Effector CD4-positive, alpha-beta T cell (primary cell): ENCODE measurements at places on chromosomes 16 and 17.
A peak's percentile ranks its signal among the peaks of the same experiment; 100 is the strongest.

GRCh38 chr16:1154291-1154886 lies 1.5 kb downstream of the CACNA1H start:
- DNase-seq: no peak

DNA sequence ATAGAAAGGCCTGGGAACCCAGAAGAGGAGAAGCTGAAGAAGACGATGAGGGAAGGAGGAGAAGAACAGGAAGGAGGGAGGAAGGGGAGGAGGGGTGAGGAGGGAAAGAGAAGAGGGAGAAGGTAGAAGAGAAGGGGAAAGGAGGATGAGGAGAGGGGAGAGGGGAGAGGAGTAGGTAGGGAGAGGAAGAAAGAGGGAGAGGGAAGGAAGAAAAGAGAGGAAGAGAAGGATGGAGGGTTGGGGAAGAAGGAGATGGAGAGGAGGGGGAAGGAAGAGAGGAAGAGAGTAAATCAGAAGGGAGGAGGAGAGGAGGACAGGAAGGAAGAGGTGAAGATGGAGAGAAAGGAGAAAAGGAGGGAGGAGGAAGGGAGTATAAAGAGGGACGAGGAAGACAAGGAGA lies 109.6 kb upstream of the IRX6 start:
- DNase-seq: no peak

- DNase-seq: no peak
These were observed 41.0 kb downstream of the FZD2 start for GRCh38 chr17:44598329-44598728.

DNA sequence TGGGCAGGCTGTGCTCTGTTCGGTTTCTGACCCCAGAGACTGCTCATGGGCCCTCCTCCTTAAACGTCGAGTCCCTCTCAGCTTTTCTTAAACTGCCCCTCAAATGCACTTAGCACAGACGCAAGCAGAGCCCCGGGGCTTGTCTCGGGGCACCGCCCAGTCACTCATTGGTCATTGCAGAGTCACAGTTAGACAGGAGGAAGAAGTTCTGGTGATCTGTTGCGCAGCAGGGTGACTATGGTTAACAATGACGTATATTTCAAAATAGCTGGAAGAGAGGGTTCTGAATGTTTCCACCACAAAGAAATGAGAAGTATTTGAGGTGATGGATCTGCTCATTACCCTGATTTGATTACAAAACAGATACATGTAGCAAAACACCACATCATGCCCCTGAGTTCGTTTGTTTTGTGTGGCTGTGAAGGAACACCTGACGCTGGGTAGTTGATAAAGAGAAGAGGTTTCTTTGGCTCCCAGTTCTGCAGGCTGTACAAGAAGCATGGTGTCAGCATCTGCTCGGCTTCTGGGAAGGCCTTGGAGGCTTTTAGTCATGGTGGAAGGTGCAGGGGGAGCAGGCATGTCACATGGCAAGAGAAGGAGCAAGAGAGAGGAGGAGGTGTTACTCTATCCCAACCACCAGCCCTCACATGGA lies 387.4 kb downstream of the CPPED1 start:
- no peak for DNase-seq

DNA sequence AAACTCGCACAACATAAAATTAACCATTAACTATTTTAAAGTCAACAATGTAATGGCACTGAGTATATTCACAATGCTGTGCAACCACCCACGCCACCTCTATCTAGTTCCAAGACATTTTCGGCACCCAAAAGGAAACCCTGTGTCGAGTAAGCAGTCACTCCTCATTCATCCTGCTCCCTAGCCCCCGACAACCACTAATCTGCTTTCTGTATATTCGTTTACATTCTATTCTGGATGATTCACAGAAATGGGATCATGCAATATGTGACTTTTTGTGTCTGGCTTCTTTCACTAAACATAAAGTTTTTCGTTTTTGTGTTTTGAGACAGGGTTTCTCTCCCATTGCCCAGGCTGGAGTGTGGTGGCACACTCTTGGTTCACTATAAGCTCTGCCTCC lies 42.2 kb upstream of the HAPSTR1 start:
- no peak for DNase-seq

DNA sequence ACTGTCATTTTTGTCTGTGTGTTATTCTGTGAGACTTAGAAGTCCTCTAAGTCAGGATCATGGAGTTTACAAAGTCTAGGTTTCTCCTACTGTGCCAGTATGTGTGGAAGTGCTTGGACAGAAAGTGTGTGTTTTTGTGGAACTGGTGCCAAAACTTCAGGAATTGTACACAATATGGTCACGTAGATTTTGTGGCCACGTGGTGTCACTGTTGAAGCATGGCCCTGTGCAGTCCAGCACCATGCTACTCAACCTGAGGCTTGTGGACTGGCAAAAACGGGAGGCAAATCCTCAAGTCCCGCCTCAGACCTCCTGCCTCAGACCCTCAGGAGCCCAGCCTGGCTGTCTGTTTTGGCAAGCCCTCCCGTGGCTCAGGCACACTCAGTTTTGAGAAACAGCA lies 16.7 kb upstream of the ALKBH5 start:
- no peak for DNase-seq

DNA sequence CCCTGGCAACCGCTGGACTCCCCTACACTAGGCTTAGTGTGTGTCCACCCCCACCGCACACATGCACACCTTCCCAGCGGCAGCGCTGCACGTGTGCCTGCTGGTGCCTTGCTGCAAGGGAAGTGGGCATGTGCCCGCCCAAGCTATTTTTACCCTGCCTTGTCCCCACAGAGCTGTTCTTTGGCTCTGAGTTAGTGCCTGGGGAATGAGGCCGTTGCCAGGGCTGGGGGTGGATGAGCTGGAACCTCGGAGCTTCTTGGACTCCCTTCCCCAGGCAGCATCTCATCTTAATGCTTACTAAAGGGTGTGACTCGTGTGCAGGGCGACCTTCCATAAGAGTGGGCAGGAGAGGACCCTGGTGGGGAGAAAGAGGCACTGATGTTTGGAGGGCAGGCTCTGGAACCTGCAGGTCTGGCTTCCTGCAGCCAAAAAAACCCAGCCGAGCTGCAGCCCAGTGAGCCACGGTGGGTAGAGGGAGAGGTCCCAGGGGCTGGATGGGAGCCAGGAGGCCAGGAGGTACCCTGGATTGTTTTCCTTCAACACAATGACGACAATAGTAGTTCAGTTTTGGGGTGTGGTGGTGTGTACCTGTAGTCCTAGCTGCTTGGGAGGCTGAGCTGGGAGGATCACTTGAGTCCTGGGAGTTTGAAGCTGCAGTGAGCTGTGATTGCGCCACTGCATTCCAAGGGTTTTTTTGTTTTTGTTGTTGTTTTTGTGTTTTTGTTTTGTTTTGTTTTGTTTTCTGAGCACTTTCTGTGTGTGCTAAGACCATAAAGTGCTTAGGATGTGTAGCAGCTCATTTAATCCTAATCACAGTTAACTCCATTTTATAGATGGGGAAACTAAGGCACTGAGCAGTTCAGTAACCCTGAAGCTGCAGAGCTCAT lies 119.1 kb downstream of the RAB11FIP4 start:
- DNase-seq: no peak

DNA sequence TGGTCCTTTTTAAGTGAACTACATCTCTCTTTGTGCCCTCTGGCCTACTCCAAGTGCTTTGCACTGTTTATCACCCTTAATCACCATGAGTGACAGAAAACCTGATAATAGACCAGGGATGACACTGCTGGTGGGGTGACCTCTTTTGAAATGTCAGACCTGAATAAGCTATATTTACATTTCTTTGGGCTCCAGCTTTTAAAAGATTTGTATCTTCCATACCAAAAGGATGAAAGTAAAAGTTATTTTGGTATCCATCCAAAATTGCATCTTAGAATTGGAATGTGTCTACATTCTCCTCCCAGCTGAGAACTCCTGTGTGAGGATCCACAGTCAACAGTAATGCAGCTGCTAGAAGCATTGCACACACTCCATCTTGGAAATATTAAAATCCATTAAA lies 370.0 kb downstream of the CDH11 start:
- no peak for DNase-seq

GRCh38 chr16:58128181-58128631 lies 975 bp downstream of the CFAP20 start:
- DNase-seq: no peak

GRCh38 chr16:3654249-3654991 lies at the start of gene DNASE1:
TSS of gene DNASE1 (plus strand) at chr16:3654691. CDS start at chr16:3655374, 683 bp downstream.
- peak; percentile 38 for DNase-seq

GRCh38 chr16:67504031-67505021 lies 21.0 kb upstream of the AGRP start:
- no peak for DNase-seq

- peak; percentile 72 for DNase-seq
These were observed 29.1 kb upstream of the ITGA3 start for GRCh38 chr17:50026837-50027171.

- peak; percentile 98 for DNase-seq
These were observed at the start of gene NFE2L1 for GRCh38 chr17:48047741-48048383. TSS of gene NFE2L1 (plus strand) at chr17:48048359. CDS start at chr17:48051119, 2,760 bp downstream.

GRCh38 chr17:76704805-76705204 lies 6.0 kb downstream of the MXRA7 start:
- DNase-seq: no peak

GRCh38 chr17:65609749-65610148 lies 48.3 kb upstream of the AXIN2 start:
- DNase-seq: no peak

- no peak for DNase-seq
These were observed 13.8 kb downstream of the ENDOV start for GRCh38 chr17:80428796-80429195.

GRCh38 chr16:78906135-78906534 lies 694.4 kb downstream of the MAF start:
- no peak for DNase-seq

GRCh38 chr17:57518587-57519581 lies 226.2 kb downstream of the CCDC182 start:
- DNase-seq: no peak

GRCh38 chr17:71878998-71879397 lies 241.8 kb upstream of the SOX9 start:
- DNase-seq: no peak

GRCh38 chr16:66862023-66862520 lies 17.9 kb downstream of the CA7 start:
- no peak for DNase-seq

GRCh38 chr16:49283376-49284049 lies 1.9 kb upstream of the CBLN1 start:
- DNase-seq: no peak

DNA sequence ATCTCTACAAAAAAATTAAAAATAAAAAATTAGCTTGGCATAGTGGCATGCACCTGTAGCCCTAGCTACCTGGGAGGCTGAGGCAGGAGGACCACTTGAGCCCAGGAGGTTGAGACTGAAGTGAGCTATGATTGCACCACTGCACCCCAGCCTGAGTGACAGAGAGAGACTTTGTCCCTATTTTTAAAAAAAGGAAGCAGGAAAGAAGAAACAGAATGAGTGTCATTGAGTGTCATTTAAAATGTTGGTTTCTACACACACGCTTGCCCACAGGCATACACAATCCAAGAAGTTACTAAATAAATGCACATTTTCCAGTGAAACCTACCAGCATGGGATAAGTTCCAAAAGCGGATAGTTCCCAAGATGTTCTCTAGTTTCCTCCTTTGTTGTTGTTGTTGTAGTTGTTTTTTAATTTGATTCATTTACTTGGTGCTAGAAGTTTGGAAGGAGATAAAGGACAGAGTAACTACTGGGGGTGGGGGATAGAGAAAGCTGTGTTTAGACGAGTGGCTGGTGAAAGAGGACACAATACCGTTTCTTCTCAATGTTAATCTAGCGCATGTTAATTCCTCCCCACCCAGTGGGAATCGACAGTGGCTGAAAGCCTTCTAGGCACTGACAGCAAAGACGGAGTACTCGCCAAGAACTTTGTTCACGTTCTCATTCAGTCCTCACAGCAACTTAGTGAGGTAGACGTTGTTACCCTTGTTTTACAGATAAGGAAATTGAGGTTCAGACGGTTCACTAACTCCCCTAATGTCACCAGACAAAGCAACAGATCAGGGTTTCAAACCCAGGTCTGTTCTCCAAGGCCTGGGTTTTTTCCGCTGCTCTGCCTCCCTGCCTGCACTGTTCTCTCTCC lies 17.3 kb downstream of the MRPS23 start:
- no peak for DNase-seq

- peak; percentile 26 for DNase-seq
These were observed 5.5 kb downstream of the CYLD start for GRCh38 chr16:50747207-50747956.

DNA sequence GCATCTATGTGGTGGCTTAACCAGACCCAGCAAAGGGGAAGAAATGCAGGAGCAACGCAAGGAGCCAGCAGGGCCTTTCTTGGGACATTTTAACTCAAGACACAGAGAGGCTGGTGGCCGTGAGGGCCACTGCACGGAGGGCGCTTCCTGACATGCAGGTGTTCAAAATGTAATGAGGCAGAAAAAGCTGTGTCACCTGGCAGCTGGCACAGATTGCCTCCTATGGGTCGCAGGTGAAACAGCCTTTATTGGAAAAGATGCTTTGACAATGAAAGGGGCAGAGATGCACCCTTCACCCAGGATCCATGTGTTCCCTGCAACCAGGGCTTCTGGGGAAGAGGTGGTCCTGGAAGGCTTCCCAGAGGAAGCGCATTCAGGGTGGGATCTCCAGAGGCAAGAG lies 219.3 kb downstream of the XYLT1 start:
- DNase-seq: no peak

DNA sequence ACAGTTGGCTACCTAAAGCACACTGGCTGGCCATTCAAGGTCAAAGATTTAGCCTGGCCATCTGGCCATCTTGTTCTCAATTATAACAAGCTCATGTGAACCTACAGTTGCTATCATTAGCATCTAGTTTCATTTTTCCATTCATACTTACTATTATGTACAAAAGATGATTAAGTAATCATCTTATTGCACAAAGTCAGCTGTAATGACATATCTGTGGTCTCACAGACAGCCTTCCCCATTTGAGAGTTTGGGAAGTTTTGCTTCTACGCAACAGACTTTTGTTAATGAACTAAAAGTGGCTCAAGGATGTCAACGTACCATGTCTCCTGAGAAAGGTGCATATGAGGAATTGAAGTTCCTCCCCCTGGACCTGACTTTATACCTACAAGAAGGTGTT lies 51.3 kb downstream of the HS3ST3B1 start:
- DNase-seq: no peak

GRCh38 chr16:50791522-50791921 lies 49.6 kb downstream of the CYLD start:
- no peak for DNase-seq

GRCh38 chr16:48580925-48581500 lies 29.0 kb downstream of the N4BP1 start:
- DNase-seq: no peak

GRCh38 chr17:57927048-57927723 lies 28.0 kb downstream of the CUEDC1 start:
- no peak for DNase-seq

- peak; percentile 86 for DNase-seq
These were observed 99.4 kb upstream of the CHMP6 start for GRCh38 chr17:80892019-80892855.

GRCh38 chr16:28491230-28491969 lies 474 bp downstream of the CLN3 start:
- DNase-seq: no peak

GRCh38 chr16:49194537-49195236 lies 87.0 kb downstream of the CBLN1 start:
- DNase-seq: no peak

- peak; percentile 22 for DNase-seq
These were observed 689.5 kb upstream of the RBFOX1 start for GRCh38 chr16:6643080-6643686.
